ENCODE measurements at places on chromosomes 2 and 18. TPM values are rescaled to one million over a fixed set of nuclear protein-coding genes. Genes with fewer than 3 reads are reported as not detected.

DNA sequence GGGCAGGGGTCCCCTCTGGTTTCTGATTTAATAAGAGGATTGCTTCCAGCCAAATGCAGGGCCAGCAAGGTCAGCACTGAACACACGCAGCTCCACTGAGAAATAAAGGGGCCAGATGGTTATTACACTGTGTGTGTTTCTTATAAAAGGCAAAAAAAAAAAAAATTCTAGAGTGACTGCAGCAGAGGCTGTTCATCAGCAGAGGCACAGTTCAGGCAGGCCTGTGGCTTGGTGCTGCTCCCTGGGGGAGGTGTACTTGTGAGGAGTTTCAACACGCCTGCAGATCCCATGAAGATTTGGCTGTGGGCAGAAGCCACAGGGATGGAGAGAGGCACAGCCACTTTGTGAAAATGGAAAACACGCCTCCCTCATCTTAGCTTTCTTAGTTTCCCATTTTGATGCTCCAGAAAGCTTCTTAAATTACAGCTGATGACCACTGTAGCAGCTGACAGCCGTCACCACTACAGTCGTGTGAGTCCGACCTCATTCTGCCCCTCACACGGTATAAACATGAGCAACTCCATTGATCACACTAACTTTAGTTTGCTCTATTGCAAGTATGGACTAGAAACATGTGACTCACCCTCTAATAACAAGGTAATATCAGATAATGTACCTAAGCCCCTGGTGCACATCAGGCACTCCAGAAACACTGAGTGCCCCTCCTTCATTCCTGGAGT is 726.5 kb upstream of the RAB6C start:
- no peaks in the 10 kb centered on the region for H3K4me1 ChIP-seq
- no peak for DNase-seq
- no peak overlapping the region for H3K27ac ChIP-seq
- no peaks in the 10 kb centered on the region for H3K36me3 ChIP-seq
- H3K4me3 ChIP-seq: no peak overlapping the region

- H3K27ac ChIP-seq: no peak overlapping the region
- H3K4me1 ChIP-seq: no peaks in the 10 kb centered on the region
- DNase-seq: no peak
- H3K4me3 ChIP-seq: no peak overlapping the region
- no peaks in the 10 kb centered on the region for H3K27me3 ChIP-seq
These were observed 127.8 kb upstream of the DDX18 start for GRCh38 chr2:117686699-117687098.

GRCh38 chr2:174340400-174341292 is 5.9 kb downstream of the SP9 start:
- DNase-seq: no peak
- H3K4me1 ChIP-seq: peaks cover 37% of the 10 kb centered on the region
- no peak overlapping the region for H3K4me3 ChIP-seq
- no peaks in the 10 kb centered on the region for H3K36me3 ChIP-seq

- peaks cover 9% of the 10 kb centered on the region for H3K4me1 ChIP-seq
- peaks cover 37% of the 10 kb centered on the region for H3K27me3 ChIP-seq
- H3K4me3 ChIP-seq: peak overlapping the region; percentile 82
These were observed 3.3 kb upstream of the SPRED2 start for GRCh38 chr2:65435625-65436168.

GRCh38 chr2:149331023-149331400 is 625 bp downstream of the LYPD6 start:
- H3K4me3 ChIP-seq: no peak overlapping the region
- H3K27me3 ChIP-seq: peaks cover 54% of the 10 kb centered on the region
- peaks cover 7% of the 10 kb centered on the region for H3K4me1 ChIP-seq

DNA sequence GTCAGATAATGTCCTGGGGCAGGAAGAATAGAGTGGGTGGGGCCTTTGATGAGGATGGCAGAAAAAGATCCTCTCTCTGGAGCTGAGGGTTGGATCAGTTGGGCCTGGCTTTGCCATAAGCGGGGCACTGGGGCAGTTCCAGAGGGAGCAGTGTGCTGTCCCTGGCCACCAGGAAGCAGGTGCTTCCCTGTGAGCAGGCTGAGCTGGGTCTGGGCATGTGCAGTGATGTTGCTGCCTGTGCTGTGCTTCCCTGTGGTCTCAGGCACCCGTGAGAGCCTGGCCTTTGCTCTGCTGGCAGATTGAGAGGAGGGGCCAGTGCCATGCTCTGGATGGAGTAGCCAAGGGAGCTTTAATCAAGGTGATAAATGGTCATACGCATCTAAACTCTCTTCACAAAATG is 14.6 kb upstream of the NPPC start:
- no peak for DNase-seq
- H3K36me3 ChIP-seq: no peaks in the 10 kb centered on the region

DNA sequence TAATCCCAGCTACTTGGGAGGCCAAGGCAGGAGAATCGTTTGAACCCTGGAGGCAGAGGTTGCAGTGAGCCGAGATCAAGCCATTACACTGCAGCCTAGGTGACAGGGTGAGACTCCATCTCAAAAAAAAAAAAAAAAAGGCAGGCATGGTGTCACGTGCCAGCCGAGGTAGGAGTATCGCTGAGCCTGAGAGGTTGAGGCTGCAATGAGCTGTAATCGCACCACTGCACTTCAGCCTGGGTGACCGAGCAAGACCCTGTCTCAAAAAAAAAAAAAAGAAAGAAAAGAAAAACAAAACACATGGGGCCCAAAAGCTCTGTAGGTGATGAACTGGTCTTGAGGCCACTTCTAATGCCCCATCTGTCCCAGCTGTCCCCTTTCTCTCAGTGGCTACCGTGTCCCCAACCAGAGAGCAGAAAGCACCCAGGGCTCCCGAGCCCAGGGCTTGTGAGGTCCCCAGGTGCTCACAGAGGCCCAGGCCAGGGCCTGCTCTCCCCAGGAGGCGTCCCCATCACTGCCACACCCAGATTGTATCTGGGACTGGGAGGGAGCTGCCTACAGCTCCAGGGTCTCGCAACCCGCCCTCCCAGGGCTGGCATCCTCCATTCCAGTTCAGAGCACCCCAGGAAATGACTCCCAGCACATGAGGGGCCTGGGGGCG is 8.5 kb downstream of the KLHL30 start:
- H3K27ac ChIP-seq: no peak overlapping the region
- H3K4me1 ChIP-seq: peaks cover under 1% of the 10 kb centered on the region
- DNase-seq: no peak
- H3K27me3 ChIP-seq: no peaks in the 10 kb centered on the region
- H3K36me3 ChIP-seq: no peaks in the 10 kb centered on the region
- H3K4me3 ChIP-seq: no peak overlapping the region

Gene INO80D
- 14.8 TPM for total RNA-seq

Gene ESPNL
- total RNA-seq: 0.15 TPM

DNA sequence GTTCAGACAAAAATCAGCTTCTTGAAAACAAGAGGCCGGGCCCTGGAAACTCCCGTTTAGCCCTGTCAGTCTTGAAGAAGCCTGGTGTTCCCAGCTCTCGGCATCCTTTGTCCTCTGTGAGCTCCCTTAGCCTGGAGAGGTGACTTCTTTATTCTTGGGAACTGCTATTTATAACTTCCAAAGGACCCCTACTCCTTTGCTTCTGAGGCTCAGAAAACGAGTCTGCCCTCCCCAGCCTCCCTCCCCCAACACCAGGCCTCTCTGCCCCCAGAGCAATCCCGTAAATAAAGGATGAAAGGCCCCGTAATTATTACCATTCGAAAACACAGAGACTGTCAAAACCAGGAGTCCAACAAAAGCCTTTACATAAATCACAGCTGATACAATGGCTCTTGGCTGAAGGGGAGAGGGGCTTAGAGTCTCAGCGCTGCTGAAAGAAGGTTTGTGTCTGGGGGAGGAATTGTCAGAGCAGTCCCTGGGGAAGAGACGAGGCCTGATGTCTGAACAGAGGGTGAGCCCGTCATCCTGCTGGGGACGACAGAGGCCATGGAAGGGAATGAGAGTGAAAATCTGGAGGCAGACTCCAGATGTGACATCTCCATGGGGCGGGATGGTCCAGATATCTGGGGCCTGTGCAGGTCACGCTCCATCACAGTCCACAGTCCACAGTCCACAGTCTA is 283.0 kb downstream of the MYCN start:
- no peaks in the 10 kb centered on the region for H3K36me3 ChIP-seq
- no peak overlapping the region for H3K27ac ChIP-seq
- H3K4me1 ChIP-seq: no peaks in the 10 kb centered on the region
- H3K4me3 ChIP-seq: no peak overlapping the region

GRCh38 chr2:98768384-98769113 is 37.6 kb upstream of the MGAT4A start:
- H3K27me3 ChIP-seq: no peaks in the 10 kb centered on the region
- peak; percentile 49 for DNase-seq
- peaks cover 79% of the 10 kb centered on the region for H3K4me1 ChIP-seq

DNA sequence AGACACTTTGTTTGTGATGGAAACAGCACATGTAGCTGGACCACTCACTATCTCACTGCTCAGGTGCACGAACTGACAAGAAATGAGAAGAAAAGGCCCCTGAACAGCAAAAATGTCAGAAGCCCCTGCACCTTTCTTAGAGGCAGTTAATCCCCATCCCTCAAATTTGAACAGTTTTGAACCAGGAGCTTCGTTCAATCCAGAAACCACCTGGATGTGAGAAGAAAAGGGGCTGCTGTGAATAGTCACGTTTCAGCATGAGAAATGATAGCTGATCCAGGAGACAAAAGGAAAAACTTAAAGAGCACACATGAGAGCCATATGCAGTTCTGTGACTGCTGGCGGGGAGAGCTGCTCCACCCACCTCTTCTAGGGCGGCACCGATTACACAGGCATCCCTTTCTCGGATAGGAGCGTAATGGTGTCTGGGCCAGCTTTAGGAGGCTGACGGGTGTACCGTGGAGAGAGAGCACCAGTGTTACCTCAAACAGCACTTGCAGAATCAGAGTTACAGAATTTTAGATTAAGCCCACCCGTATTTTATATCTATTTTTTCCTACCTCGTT is 117.0 kb upstream of the EML6 start:
- DNase-seq: peak; percentile 79
- H3K36me3 ChIP-seq: no peaks in the 10 kb centered on the region
- H3K27ac ChIP-seq: peak overlapping the region; percentile 80
- H3K4me3 ChIP-seq: peak overlapping the region; percentile 53
- H3K4me1 ChIP-seq: peaks cover 84% of the 10 kb centered on the region

GRCh38 chr2:199977984-199978415 is 22.6 kb downstream of the MAIP1 start:
- H3K4me1 ChIP-seq: peaks cover 22% of the 10 kb centered on the region
- H3K27ac ChIP-seq: peak overlapping the region; percentile 39
- peak; percentile 70 for DNase-seq
- H3K4me3 ChIP-seq: no peak overlapping the region
- H3K36me3 ChIP-seq: peaks cover 2% of the 10 kb centered on the region

- H3K27ac ChIP-seq: no peak overlapping the region
- no peaks in the 10 kb centered on the region for H3K27me3 ChIP-seq
- peaks cover 19% of the 10 kb centered on the region for H3K36me3 ChIP-seq
- H3K4me3 ChIP-seq: no peak overlapping the region
- peak; percentile 64 for DNase-seq
These were observed 7.5 kb downstream of the GALNT1 start for GRCh38 chr18:35588995-35589394.

- no peaks in the 10 kb centered on the region for H3K4me1 ChIP-seq
- H3K4me3 ChIP-seq: no peak overlapping the region
- no peaks in the 10 kb centered on the region for H3K36me3 ChIP-seq
- peaks cover 12% of the 10 kb centered on the region for H3K27me3 ChIP-seq
These were observed 113.7 kb downstream of the SPOPL start for GRCh38 chr2:138615257-138615656.

GRCh38 chr2:74374509-74375205 is 5.5 kb downstream of the DCTN1 start:
- H3K4me3 ChIP-seq: no peak overlapping the region
- H3K4me1 ChIP-seq: no peaks in the 10 kb centered on the region
- DNase-seq: no peak
- no peak overlapping the region for H3K27ac ChIP-seq

DNA sequence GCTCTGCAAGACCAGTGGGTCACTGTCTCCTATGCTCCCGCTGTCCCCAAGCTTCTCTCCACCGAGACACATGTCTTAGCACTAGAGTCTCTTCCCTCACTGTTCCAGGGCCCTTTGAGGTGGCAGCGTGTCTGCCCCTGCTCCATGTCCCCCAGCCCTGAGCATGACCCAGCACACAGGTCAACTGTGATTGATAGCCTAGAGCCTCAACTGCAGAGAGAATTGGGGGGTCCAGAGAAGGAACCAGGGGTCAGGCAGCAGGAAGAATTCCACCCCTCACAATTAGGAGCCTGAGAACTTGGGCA is 54.6 kb upstream of the ODC1 start:
- peaks cover 3% of the 10 kb centered on the region for H3K4me1 ChIP-seq
- DNase-seq: no peak
- no peaks in the 10 kb centered on the region for H3K27me3 ChIP-seq
- H3K36me3 ChIP-seq: no peaks in the 10 kb centered on the region
- no peak overlapping the region for H3K4me3 ChIP-seq

- H3K27me3 ChIP-seq: peaks cover 27% of the 10 kb centered on the region
- no peak for DNase-seq
- H3K4me3 ChIP-seq: no peak overlapping the region
- H3K4me1 ChIP-seq: peaks cover 4% of the 10 kb centered on the region
- H3K27ac ChIP-seq: no peak overlapping the region
- no peaks in the 10 kb centered on the region for H3K36me3 ChIP-seq
These were observed 47.0 kb upstream of the TMEM178A start for GRCh38 chr2:39618736-39619135.

GRCh38 chr18:62324917-62325805 is at the start of gene TNFRSF11A:
Gene TNFRSF11A, plus strand, starts transcription at chr18:62325310. Its CDS starts 43 bp downstream, at chr18:62325353.
- peak within 1 kb of the TSS; percentile 77 for H3K4me3 ChIP-seq
- DNase-seq: peak; percentile 73
- H3K27ac ChIP-seq: peak within 1 kb of the TSS; percentile 28
- no peaks in the 10 kb centered on the region for H3K36me3 ChIP-seq
- peaks cover 70% of the 10 kb centered on the region for H3K27me3 ChIP-seq

Gene MEMO1
- 42.0 TPM for total RNA-seq

DNA sequence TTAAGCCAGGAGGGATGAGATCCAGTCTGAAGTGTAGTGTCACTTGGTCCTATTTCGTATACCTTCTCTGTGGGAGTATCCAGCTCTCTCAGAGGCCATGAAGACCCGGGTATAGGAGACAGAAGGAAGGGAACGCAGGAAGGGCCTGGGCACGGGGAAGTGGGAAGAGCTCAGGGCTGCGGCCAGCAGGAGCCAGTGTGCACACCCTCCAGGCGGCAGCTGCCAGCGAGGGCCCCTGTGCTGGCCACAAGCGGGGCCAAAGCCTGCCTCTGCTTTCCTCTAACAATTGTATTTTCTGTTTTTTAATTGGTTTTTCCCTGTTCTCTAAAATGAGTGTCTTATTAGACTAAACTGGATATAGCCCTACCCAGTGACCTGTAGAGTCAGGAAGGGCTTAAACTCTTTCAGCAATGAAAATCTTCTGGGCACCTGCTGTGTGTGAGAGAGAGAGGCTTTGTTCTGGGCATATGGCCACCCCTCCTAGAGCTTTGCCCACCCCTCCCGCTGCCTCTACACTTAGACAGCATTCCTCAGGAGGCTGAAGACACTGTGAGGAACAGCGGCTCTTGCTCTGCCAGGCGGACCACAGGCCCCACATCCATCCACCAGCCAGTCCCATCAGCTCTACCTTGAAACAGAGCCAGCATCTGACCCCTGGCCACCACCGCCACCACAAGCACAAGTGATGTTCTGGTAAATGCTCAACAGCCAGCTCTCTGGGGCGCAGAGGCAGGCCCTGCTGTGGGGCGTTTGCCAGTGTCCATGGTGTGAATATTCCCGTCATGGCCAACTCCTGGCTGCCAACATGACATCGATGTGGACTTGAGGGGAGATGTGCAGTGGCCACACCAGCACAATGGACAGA is 9.5 kb downstream of the GPR17 start:
- DNase-seq: no peak
- H3K4me1 ChIP-seq: no peaks in the 10 kb centered on the region
- H3K27me3 ChIP-seq: no peaks in the 10 kb centered on the region

- H3K36me3 ChIP-seq: no peaks in the 10 kb centered on the region
- no peaks in the 10 kb centered on the region for H3K27me3 ChIP-seq
- DNase-seq: no peak
- no peak overlapping the region for H3K4me3 ChIP-seq
- no peak overlapping the region for H3K27ac ChIP-seq
- H3K4me1 ChIP-seq: peaks cover 30% of the 10 kb centered on the region
These were observed 23.2 kb upstream of the SLC20A1 start for GRCh38 chr2:112622528-112622849.

All from activated naive CD4-positive, alpha-beta T cell treated with anti-CD3 and anti-CD28 coated beads for 36 hours (primary cell).